ENCODE measurements at places on chromosomes 5 and 9. TPM values are rescaled to one million over a fixed set of nuclear protein-coding genes. Genes with fewer than 3 reads are reported as not detected.

COL15A1 gene
- 0.37 TPM for total RNA-seq

BNIP1 gene
- total RNA-seq, result 17.9 TPM

- no peak overlapping the region for H3K27ac ChIP-seq
- peaks cover 15% of the 10 kb centered on the region for H3K4me1 ChIP-seq
- no peak overlapping the region for H3K4me3 ChIP-seq
- DNase-seq, result peak; percentile 18
- peaks cover 5% of the 10 kb centered on the region for H3K27me3 ChIP-seq
- no peaks in the 10 kb centered on the region for H3K36me3 ChIP-seq
These were observed 320.2 kb downstream of the RFX3 start for GRCh38 chr9:3205421-3206095.

CDC20B gene
- 0.07 TPM for total RNA-seq

DNA sequence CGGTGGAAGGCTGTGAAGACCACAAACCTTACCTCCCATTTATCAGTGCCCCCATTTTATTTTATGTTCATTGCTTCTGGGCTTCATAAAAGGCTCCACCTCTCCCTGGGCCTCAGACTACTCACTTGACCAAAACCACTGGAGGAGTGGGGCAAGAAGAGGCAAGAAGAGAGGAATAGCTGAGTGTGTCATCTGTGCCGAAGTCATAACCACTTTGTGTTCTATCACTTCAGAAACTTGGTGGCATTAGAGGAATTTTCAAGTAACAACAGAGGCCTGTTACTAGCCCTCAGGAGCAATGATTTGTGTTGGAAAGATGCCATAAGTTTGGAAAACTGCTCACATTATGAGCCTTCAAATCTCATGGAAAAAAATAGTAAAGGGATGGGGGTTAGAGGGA is 88.7 kb upstream of the PIK3R1 start:
- no peak overlapping the region for H3K27ac ChIP-seq
- DNase-seq, result peak; percentile 47
- H3K36me3 ChIP-seq, result no peaks in the 10 kb centered on the region
- peaks cover 2% of the 10 kb centered on the region for H3K27me3 ChIP-seq
- no peak overlapping the region for H3K4me3 ChIP-seq

DNA sequence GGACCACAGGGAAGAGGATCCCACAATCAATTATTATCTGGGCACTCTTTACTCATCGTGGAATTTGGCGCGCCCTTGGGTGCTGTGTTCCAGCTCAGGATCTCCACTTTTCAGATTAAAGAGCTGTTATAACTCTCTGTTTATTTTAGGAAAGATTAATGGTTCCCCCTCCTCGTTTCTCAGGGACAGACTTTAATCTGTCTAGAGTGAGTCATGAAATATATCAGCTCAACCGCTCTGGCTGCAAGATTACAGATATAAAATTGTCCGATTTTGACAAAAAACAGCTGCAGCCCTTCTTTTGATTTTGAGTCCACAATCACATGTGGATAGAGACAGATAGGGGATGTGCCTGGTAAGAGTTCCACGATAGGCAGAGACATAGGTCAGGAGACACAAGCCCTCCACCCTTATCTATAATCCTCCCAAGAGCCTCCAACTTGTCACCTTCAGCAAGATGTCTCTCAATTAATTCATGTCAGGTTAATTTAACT is 77.6 kb upstream of the ANKRD55 start:
- H3K4me1 ChIP-seq, result peaks cover 1% of the 10 kb centered on the region
- DNase-seq, result no peak
- no peak overlapping the region for H3K27ac ChIP-seq
- H3K27me3 ChIP-seq, result peaks cover 31% of the 10 kb centered on the region
- no peak overlapping the region for H3K4me3 ChIP-seq

BDP1 gene
- 13.1 TPM for total RNA-seq

DNAJC18 gene
- 20.4 TPM for total RNA-seq

DNA sequence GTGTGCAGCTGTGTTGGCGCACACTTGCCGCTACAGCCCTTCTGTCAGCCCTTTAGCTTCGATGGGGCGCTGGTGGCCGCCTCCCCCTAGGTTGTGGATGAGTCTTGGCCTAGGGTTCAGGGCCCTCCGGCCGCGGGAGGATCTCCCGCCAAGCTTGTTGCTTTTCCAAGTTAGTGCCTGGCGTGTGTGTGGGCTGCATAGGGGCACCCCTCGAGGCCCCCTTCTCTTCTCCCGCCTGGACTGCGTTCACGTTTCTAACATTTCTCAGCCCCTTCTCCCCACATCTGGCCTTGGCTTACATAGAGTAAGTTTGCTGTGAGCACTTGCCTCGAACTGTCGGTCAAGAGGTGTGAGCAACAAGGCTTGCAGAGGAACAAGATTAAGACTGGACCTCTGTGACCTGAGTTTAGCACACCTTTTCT is 413 bp upstream of the OXCT1 start:
- no peaks in the 10 kb centered on the region for H3K36me3 ChIP-seq
- DNase-seq, result no peak
- H3K4me1 ChIP-seq, result peaks cover 29% of the 10 kb centered on the region
- peak overlapping the region; percentile 82 for H3K27ac ChIP-seq
- H3K27me3 ChIP-seq, result peaks cover 3% of the 10 kb centered on the region

- no peak overlapping the region for H3K27ac ChIP-seq
- DNase-seq, result no peak
- peaks cover 12% of the 10 kb centered on the region for H3K4me1 ChIP-seq
These were observed 10.9 kb downstream of the FYB1 start for GRCh38 chr5:39208471-39208870.

CDC25C gene
- total RNA-seq, result 9.6 TPM

SLCO6A1 gene
- total RNA-seq, result not detected

MEIKIN gene
- total RNA-seq, result not detected

CAMK4 gene
- 3.8 TPM for total RNA-seq

- H3K4me3 ChIP-seq, result no peak overlapping the region
- no peaks in the 10 kb centered on the region for H3K27me3 ChIP-seq
- DNase-seq, result no peak
- H3K36me3 ChIP-seq, result no peaks in the 10 kb centered on the region
These were observed 146.0 kb upstream of the FBXL7 start for GRCh38 chr5:15354021-15354420.

DNA sequence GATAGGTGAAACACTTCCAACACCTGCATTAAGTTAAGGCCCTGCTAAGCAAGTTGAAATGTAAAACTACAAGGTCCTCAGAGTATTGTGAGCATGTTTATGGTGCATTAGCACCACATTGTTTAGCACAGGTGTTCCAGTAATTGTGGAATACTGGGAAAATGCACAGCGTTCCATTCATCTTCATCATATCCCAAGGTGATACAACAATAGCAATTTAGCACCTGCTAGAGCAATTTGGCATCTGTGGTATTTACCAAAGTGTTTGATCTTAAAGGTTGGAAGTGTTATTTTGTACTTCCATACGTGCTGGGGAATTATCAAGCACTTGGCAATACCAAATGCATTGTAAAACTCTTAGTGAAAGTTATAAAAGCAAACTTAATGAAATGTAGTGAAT is 266.8 kb downstream of the CYLC2 start:
- no peaks in the 10 kb centered on the region for H3K27me3 ChIP-seq
- no peak for DNase-seq
- no peaks in the 10 kb centered on the region for H3K4me1 ChIP-seq
- H3K27ac ChIP-seq, result no peak overlapping the region

GRCh38 chr9:3181049-3181953 is 337.4 kb upstream of the PUM3 start:
- no peak overlapping the region for H3K4me3 ChIP-seq
- no peak for DNase-seq
- H3K27me3 ChIP-seq, result peaks cover 24% of the 10 kb centered on the region
- H3K27ac ChIP-seq, result no peak overlapping the region

DNA sequence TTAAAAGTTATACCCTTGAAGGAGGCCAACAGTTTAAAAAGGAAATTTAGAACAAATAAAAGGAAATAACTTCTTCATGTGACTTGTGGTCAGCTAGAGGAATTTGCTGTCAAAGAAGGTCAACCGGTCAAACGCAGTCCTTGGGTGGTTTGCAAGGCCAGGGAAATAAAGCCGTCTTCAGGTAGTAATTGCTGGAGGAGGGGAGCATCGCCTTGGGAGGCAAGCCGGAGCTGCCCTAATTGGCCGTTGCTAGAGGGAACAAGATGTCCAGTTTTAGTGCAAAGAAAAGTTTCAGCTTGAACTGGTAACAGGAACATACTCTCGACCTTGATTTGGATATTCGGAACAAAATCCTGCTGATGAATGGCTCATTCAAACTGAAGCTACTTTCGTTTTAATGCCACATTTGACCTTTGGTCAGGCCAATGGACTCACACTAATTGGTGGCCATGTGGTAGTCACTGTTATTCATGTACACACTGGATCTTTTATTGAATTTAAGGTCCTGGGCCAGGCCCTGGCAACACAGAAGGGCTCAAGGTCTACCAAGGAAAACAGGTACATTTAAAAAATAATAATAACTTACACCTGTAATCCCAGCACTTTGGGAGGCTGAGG is 47.0 kb upstream of the MYO10 start:
- no peaks in the 10 kb centered on the region for H3K27me3 ChIP-seq
- no peak overlapping the region for H3K4me3 ChIP-seq
- no peak overlapping the region for H3K27ac ChIP-seq
- peaks cover 5% of the 10 kb centered on the region for H3K36me3 ChIP-seq
- DNase-seq, result no peak

DNA sequence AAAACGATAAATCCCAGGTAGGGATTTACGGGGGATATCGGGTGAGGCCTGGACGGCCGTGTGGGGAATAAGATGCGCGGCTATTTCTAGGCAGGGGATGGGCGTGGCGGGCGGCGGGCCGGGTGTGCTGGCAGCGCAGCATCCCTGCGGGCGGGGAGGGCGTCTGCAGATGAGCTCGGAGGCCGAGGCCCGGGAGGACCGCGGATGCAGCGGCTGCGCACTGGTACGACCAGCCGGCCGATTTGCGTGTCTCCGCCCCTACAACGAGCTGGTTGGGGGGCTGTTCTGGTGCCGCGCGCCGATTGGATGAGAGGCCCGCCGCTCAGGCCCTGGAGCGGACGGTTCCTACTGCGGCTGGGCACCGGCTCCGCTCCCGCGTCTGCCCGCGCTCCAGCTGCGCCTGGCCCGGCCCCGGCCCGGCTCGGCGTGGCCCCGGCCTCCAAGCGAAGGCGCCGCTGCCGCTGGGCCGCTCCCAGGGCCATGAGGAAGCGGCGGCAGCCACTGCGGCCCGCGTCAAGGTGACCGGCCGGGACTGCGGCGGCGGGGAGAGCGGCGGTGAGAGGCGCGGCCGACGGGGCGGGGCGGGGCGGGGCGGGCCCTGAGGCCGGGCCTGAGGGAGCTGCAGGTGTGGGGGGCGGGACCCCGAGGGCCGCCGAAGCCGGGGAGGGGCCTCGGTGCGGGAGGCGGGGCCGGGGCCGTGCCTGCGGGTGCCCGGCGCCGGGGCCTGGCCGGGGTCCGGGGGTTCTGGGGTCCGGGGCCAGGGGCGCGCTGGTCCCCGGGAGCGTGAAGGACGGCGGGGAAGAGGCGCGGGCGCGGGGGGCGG is at the start of gene RALGPS1:
RALGPS1 (plus strand) TSS at position 325 of the 823 bp plus-strand sequence. CDS start 47,508 bp downstream, outside the sequence.
- no peaks in the 10 kb centered on the region for H3K36me3 ChIP-seq
- H3K27ac ChIP-seq, result no peak within 1 kb of the TSS
- peaks cover 33% of the 10 kb centered on the region for H3K27me3 ChIP-seq
- DNase-seq, result peak; percentile 95
- peak within 1 kb of the TSS; percentile 75 for H3K4me3 ChIP-seq

- peaks cover 75% of the 10 kb centered on the region for H3K4me1 ChIP-seq
- H3K4me3 ChIP-seq, result peak overlapping the region; percentile 86
- peaks cover 8% of the 10 kb centered on the region for H3K27me3 ChIP-seq
- peaks cover 14% of the 10 kb centered on the region for H3K36me3 ChIP-seq
- no peak for DNase-seq
- peak overlapping the region; percentile 84 for H3K27ac ChIP-seq
These were observed 546 bp downstream of the DNAJB5 start for GRCh38 chr9:34989946-34990635.

DNA sequence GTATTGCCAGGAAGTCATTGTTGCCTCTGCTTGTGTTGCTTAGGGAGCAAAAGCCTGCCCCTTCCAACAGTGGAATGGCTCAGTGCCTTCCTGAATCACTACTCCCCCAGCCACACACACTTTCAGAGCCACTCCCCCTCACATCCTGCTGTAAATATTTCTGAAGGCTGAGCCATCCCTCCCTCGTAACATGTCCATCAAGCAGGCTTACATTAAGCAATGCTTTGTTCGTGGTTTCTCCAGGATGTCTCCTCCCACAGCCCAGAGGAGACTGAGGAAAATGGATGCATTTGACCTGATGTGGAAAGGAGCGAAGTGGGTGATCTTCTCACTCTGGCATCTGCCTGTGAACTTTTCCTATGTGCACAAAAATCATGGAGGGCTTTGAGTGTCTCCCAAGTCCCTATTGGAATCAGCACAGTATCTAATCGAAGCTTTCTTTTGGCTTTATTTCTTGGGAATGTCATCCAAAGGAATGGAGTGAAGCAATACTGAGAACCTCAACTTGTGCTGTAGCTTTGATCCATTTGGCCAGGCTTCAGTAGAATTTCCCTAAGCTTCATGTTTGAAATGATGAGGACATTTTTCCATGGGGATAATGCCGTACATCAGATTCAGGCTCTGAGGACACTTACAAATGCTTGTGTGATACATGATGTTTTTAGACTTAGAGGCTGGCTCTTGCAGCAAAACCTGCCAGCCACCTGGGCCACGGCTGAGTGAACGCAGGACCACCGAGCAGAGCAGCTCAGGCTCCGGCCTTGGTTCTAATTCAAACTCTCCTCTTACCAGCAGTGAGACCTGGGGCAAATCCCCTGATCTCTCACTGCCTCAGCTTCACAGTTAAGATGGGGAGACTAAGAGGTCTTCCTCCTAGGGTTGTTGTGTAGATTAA is 389.1 kb downstream of the ENC1 start:
- peaks cover 3% of the 10 kb centered on the region for H3K27me3 ChIP-seq
- DNase-seq, result peak; percentile 97
- peaks cover 29% of the 10 kb centered on the region for H3K4me1 ChIP-seq

- DNase-seq, result no peak
- H3K4me1 ChIP-seq, result no peaks in the 10 kb centered on the region
These were observed 165.6 kb upstream of the IRX2 start for GRCh38 chr5:2917093-2917492.

GRCh38 chr5:110865400-110866094 is 126.7 kb downstream of the SLC25A46 start:
- H3K4me1 ChIP-seq, result no peaks in the 10 kb centered on the region
- H3K4me3 ChIP-seq, result no peak overlapping the region
- no peaks in the 10 kb centered on the region for H3K36me3 ChIP-seq
- peak; percentile 13 for DNase-seq
- no peak overlapping the region for H3K27ac ChIP-seq

GRCh38 chr9:79889369-79889768 is 317.6 kb downstream of the TLE4 start:
- H3K4me3 ChIP-seq, result no peak overlapping the region
- no peak overlapping the region for H3K27ac ChIP-seq
- H3K27me3 ChIP-seq, result peaks cover 10% of the 10 kb centered on the region
- H3K36me3 ChIP-seq, result no peaks in the 10 kb centered on the region

CACFD1 gene
- 6.5 TPM for total RNA-seq

RAB3C gene
- not detected for total RNA-seq

Data from HFFc6 (cell line).